Endothelial cell (in vitro differentiated cells): ENCODE measurements at places on chromosomes 7 and 10. TPM values are rescaled to one million over a fixed set of nuclear protein-coding genes. Genes with fewer than 3 reads are reported as not detected.

Gene AGK
- 32.0 TPM for total RNA-seq

Gene VWC2
- total RNA-seq = 0.05 TPM

Gene SCART1
- total RNA-seq = 0.36 TPM

Gene SKIDA1
- 5.9 TPM for total RNA-seq

DNA sequence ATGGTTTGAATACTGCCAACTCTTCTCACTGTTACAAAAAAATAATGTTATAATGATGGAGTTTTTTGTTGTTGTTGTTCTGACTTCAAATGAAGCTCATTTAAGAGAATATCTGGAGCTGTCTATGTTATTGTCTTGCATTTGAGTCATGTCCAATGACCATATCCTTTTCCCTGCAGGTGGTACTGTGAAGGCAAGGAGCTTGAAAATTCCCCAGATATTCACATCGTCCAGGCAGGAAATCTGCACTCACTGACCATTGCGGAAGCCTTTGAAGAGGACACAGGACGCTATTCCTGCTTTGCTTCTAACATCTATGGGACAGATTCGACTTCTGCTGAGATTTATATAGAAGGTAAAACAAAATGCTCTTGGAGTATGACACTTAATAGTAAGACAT is 33.5 kb downstream of the MYPN start:
- DNase-seq = no peak

GRCh38 chr10:49371967-49372366 is 23.9 kb downstream of the DRGX start:
- DNase-seq = no peak

DNA sequence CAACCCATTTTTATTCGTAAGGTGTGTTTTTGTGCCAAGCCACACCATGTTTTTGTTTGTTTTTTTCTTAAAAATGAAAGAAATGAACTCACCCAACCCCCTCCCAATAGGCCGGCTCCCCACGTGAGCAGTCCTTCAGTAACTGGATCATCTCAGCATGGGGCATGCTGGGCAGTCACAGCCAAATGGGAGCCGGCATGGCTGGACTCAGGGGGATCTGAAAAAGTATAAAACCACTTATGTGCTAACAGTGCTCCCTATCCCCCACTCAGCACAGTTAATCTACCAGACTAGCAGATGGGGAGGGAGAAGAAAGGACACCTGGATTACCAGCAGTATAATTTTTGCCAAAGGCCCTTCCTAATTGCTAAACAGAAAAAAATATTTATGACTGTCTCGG is 39.3 kb downstream of the BAZ1B start:
- no peak for DNase-seq

- no peak for DNase-seq
Measured at GRCh38 chr10:120375666-120376065, 81.4 kb upstream of the PLPP4 start.

- DNase-seq = no peak
Measured at GRCh38 chr10:130361351-130362105, 225.3 kb downstream of the GLRX3 start.

DNA sequence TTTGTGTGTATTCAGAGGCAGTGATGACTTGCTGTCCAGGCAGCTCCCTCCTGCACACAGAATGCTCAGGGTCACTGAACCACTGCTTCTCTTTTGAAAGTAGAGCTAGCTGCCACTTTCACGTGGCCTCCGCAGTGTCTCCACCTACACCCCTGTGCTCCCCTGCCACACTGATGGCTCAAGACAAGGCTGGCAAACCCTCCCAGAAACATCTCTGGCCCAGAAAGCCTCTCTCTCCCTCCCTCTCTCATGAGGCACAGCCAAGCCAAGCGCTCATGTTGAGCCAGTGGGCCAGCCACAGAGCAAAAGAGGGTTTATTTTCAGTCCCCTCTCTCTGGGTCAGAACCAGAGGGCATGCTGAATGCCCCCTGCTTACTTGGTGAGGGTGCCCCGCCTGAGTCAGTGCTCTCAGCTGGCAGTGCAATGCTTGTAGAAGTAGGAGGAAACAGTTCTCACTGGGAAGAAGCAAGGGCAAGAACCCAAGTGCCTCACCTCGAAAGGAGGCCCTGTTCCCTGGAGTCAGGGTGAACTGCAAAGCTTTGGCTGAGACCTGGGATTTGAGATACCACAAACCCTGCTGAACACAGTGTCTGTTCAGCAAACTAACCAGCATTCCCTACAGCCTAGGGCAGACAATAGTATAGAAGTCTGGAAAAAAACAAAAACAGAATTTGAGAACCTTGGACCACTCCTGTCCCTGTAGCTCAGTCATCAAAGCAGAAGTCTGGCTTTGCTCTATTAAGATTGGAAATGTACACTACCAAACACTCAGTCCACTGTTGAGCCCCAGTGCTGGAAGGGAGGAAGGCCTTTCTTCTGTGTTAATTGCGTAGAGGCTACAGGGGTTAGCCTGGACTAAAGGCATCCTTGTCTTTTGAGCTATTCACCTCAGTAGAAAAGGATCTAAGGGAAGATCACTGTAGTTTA is 15.8 kb downstream of the SCD start:
- no peak for DNase-seq

- no peak for DNase-seq
Measured at GRCh38 chr7:27051451-27051850, 44.3 kb downstream of the HOXA1 start.
